ENCODE measurements at places on chromosomes 2 and 18.

- no peak for DNase-seq
These were observed 483.0 kb upstream of the ID2 start for GRCh38 chr2:8198766-8199382.

DNA sequence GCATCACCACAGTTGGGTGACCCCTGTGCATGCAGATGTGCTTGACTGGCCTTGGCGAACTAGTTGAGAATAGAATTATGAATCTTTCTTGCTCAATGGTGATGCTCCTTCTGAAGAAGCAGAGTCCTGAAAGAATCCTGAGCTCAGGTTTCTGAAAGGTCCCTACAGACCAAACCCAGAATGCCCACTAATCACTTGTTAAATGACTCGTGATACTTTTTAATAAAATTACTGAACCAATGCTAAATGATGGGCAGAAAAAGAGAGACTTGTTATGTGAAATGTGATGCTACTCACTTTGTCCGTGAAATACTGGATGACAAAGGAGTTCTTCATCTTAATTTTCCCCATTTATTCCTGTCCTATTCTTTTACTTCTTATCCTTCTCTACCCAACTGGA is 263.5 kb upstream of the LRRTM1 start:
- no peak for DNase-seq

DNA sequence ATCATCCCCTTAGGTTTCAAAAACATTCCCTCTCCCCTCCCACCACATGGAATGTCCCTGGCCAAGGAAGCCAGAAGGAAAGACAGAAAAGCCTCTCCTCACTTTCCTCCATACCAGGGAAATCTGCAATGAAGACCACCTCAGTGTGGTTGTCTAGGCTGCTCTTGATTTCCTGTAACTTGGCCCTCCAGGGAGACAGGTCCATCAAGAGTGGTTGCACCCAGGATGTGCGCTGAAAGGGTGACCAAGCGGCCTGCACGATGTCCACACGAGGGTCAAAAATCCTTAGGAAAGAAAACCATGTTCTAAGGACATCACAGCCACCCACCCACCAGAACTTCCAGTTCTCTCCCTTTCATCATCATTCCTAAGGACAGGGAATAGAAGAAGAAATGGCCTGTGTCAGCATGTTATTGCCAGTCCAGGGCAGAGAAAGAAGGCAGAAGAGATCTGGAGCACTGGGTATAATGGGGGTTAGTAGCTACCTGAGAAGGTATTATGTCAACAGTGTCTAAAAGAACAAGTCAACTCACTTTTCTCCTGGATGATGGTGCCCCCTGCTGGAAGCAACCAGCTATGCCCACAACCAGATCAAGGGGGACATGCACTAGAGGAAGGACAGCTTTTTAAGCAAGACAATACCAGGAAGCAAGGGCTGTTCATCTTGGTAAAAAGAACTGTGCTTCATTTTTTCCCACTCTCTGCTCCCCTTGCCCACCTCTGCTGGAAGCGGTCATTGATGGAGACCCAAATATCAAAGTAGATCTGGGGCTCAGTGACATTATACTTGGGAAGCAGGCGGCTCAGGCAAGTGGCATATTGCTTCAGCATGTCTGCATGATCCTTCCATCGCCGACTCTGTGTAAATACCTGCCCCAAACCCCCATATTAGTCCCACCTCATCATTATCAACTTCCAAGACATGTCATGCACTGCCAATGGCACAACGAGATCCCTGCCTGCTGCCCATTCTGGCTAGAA is 9.3 kb downstream of the GGCX start:
- DNase-seq: peak; percentile 86

DNA sequence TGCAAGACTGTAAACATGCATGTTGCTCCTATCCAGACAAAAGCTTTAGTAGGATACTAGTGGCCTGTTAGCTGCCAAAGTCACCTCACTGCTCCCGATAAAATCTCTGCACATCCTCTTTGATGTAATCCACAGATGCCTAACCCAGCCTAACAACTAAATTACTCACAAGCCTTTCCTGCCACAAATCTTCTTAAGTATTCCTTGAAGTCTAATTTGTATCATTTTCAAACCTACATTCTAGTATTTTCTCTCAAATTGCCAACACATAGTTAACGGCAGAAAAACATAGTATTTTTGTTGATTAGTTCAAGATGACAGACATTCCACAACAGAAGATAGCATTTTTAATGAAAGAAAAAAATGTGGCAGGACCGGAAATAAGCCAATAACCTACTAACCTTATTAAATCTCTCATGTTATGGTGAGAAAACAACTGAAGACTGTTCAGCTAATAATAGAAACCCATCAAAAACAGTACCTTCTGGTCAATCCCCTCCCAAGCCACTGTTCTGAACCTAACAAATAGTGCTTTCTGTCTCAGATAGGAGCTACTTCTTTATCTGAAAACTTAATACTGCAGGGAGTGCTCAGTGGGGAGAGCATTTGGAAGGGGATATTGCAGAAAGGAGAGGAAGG is at the start of gene MPP4:
MPP4 (minus strand) TSS at position 57 of the 639 bp plus-strand sequence. CDS start 4,690 bp downstream, outside the sequence.
- DNase-seq: no peak

DNA sequence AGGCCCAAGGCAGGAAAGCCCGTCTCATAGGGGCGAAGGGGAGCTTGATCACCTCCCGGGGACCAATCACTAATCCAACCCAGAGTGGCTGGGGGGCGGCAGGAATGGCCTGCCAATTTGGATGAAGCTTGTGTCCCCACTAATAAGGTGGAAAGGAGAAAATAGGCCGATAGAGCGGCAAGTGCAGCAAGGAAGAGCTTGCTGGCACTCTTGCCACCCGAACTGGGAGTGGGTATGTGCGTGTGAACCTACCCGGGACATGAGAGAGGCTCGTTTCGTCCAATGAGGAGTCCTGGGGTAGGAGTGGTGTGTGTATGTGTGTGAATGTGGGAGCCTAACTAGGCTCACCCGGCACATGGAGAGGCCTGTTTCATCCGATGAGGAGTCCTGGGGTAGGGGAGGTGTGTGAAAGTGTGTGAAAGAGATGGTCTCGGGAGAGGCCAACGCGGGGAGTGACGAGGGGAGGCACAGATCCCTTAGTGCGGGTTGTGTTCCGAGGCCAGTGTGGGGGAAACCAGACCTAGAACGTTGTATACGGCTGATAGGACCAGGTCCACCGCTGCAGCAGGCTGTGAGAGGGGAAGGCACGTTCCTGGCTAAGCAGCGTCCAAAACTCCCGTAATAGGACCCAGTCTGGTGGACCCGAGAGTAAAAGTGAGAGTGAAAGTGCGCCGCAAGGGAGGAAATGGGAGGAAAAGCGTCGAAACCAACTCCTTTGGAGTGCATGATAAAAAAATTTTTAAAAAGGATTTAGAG is 47.1 kb upstream of the SELENOI start:
- no peak for DNase-seq

GRCh38 chr2:42493468-42494354 is at the start of gene KCNG3:
KCNG3 (minus strand) TSS chr2:42493982; CDS start chr2:42493501, 481 bp downstream.
- DNase-seq: peak; percentile 36

- DNase-seq: no peak
These were observed 51.7 kb upstream of the TFCP2L1 start for GRCh38 chr2:121336528-121337294.

- no peak for DNase-seq
These were observed 1.5 kb downstream of the GPC1 start for GRCh38 chr2:240436683-240437550.

GRCh38 chr2:132875193-132875592 is 205.2 kb upstream of the LYPD1 start:
- no peak for DNase-seq

GRCh38 chr18:79416022-79416676 is 20.4 kb downstream of the NFATC1 start:
- DNase-seq: no peak

GRCh38 chr2:159737917-159738296 is 25.6 kb downstream of the MARCHF7 start:
- DNase-seq: no peak

- no peak for DNase-seq
These were observed 158.3 kb downstream of the KLHL29 start for GRCh38 chr2:23543302-23543701.

DNA sequence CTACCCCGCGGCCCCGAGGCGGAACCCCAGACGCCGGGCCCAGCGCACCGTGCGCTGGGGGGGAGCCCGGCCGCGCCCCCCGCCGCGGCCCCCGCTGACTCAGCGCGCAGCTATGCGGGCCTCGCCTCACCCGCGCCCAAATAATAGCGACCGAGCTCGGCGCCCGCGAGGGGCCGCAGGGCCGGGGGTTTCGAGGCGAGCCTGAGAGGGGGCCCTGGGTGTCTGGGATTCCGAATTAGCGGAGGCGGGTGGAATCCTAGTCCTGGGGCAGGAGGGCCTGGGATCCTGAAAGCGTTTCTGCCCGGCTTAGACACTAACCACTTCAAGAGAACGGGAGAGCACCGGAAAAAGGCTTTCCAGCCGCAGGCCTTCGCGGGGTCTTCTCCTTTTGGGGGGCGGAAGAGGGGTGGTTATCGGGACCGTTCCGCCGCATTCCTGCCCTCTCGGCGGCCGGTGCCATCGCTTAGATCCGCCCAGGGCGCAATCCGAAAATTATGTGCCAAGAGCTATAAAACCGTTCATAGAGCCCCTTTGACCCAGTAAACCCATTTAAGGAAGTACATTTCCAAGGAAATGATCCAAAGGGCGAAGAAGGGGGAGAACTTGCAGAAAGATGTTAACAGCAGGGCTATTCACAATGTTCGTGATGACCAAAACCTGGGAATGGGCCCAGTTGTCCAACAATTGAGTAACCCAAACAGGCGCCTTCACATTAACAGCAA is 681 bp upstream of the ROCK2 start:
- DNase-seq: no peak

- no peak for DNase-seq
These were observed 35.8 kb upstream of the ASPRV1 start for GRCh38 chr2:69997015-69997830.
